ENCODE measurements at places on chromosomes 12 and 14.

DNA sequence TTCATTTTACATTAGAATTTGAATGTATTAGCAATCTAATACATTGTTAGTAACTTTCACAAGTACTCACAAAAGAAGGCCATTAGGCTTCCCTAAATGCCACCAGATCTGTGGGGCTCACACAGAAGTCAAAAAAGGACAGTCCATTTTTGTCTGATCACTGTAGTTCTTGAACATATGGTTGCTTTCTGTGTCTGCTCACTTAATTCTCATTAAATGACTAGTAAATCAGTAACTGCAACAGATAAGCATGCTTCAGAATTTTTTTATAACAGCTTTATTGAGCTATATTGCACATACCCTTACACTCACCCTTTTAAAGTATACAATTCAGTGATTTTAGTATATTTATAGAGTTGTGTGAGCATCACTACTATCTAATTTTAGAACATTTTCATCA lies 71.4 kb downstream of the DENND5B start:
- DNase-seq, result no peak

- DNase-seq, result no peak
Measured at GRCh38 chr12:122355706-122356105, 66.8 kb downstream of the CLIP1 start.

- DNase-seq, result no peak
Measured at GRCh38 chr14:31968107-31968810, 108.8 kb upstream of the ARHGAP5 start.

DNA sequence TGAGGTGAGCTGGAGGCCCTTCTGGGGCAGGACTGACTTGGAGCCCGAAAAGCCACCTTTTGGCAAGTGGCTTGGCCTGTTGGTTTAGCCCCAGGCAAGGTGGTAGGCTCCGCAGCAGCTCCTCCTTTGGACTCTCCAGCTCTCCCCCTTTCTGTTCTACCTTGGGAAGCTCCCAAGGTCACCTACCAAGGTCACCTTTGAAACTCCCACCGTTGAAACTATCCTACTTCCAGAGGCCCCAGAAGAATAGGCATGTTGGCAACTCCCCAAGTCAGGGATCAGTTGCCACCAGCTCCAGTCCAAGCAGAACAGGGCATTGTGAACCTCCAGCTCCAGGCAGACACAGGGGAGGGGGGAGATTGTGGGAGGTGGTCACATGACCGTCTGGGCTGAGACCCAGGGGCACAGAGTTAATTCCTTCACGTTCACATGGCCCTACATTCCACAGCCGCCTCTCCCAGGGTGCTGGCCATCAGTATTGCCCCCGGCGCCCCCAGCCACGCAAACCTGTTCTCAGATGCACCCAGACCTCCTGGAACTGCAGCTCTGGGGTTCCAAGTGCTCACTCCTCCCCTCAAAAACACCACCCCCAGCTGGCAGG lies 14.4 kb downstream of the IRF2BPL start:
- DNase-seq, result peak; percentile 37

DNA sequence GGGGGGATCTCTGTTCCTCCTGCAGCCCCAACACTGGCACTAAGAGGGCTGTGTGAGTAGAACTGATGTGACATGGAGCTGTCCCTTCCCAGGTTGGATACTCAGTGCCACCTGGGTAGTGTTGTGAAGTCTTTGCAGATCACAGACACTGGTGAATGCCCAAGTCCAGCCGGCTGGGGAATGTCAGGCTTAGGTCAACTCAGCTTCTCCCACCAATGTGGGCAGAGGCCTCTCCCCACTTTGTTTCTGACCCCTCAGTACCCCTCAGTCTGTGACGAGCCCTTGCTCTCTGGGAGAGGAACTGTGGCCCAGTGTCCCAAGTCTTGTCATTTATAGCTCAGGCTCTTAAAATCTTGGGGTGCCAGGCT lies 11.3 kb downstream of the SLC25A29 start:
- no peak for DNase-seq

DNA sequence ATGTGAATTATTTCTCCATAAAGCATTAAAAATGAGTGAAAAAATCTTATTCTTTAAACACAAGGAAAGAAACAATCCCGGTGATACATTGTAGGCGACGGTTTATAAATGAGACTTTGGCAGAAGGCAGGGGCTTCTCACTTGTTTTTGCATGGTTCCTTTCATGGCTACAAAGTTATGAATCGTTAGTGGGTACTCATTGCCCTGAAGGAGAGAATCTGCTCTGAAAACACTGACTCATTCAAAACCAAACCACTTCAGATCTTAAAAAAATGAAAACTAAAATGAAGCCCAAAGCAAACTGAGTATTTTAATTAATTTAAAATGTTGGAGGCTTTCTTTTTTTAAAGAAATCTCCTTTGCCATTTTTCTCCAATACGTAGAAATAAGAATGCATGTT lies 41.4 kb upstream of the AMIGO2 start:
- DNase-seq, result no peak

DNA sequence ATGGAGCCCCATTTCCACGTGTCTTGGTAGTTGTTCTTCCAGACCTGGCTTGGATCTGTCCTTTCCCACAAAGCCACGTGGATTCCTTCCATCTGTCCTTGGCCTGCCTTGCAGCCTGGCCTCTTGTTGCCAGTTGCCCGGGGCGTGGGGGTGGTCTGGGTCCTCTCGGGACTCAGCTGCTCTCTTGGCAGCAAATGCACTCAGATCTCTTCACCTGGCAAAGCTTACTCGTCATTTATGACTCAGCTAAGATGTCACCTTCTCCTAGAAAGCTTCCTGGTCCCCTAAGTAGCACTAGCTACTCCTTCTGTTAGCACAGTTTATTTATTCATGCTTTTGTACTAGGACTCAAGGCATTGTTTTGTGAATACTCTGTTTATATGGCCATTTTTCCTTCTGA lies 13.6 kb downstream of the PLEKHG3 start:
- no peak for DNase-seq

- DNase-seq, result no peak
Measured at GRCh38 chr12:55915482-55915859, 12.2 kb downstream of the PYM1 start.

DNA sequence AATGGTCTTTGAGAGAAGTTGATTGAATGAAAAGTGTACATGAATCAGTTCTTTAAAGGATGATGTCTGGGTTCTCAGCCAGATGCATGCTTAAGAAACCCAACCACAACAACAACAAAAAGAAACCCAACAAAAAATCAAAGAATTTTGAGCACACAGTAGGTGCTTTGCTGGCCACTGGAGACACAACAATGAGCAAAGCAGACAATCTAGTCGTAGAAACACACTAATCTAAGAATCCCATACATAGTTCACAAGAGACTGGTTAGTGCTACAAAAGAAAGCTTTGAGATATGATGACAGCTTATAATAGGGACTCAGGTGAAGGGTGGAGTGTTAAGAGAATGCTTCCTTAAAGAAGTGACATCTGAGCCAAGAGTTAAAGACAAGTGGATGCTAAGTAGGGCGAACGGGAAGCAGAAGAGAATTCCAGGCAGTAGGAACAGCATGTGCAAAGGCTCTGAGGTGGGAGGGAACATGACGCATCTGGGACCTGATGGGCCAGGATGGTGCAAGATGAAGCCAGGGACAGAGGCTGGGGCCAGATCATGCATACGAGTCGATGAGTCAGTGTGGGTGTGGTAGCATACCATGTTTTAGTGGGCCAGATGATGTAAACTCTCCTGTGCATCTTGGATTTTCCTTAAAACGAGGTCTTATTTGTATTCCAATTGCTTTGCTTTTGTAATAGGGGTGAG lies 4.6 kb upstream of the HIP1R start:
- DNase-seq, result no peak

- no peak for DNase-seq
Measured at GRCh38 chr14:33992274-33993007, 41.6 kb upstream of the EGLN3 start.

- no peak for DNase-seq
Measured at GRCh38 chr14:94462763-94463572, 10.4 kb upstream of the SERPINA11 start.

DNA sequence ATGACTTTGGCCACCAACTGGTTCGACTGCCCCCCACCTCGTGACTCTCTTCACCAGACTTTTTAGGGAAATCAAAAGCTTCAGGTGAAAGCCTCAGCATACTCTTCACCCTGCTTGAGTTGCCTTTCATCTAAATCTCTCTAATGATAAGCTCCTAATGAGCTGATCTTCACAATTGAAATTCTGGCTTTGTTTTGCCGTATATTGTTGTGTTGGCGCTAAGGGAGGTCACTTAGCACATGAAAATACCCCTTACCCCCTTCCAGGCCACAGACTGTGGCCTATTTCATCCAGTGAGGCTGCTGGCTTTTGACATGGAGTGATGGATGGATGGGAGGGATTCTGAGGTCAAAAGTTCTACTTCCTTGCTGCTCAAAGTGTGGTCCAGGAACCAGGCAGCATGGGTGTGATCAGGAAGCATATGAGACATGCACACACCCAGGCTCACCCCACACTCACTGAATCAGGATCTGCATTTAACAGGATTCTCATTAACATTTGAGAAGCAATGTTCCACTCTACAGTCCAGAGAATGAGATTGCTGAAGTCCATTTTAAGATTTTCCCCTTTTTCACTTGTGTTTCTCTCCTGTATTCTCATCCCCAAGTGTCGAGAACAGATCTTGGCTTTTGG lies 131.4 kb downstream of the DACT1 start:
- DNase-seq, result no peak

DNA sequence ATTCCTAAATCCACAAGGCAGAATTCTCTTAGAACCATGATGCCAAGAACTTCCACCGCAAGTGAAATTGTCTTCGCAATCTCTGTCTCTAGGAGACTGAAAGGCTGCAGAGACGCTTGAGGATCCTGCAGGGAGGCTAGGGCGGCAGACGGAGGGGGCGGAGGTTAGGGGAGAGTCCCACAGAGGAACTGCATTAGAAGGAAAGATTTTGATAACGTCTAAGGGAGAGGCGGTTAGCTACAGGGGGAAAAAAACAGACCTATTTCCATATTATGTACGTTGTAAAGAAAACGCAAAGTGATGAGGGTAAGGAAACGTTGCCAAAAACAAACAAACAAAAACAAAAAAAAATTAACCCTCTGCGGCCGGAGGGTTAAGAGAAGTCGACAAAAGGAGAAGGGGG lies 595 bp downstream of the KLHL28 start:
- peak; percentile 27 for DNase-seq

GRCh38 chr12:88816201-88816600 lies 235.9 kb upstream of the KITLG start:
- DNase-seq, result no peak

DNA sequence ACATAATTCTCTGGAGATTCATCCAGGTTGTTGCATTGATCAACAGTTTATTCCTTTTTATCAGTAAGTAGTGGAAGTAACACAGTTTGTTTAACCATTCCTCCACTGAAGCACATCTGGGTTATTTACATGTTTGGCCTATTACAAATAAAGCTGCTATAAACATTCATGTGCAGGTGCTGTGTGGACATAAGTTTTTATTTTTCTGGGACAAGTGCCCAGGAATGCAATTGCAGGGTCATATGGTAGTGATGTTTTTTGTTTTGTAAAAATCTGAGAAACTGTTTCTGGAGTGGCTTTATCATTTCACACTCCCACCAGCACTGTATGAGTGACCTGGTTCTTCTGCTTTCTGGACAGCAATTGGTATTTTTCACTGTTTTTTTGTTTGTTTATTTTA lies 505.4 kb downstream of the CCER1 start:
- no peak for DNase-seq

GRCh38 chr14:101716077-101716950 lies 45.2 kb upstream of the PPP2R5C start:
- DNase-seq, result no peak

DNA sequence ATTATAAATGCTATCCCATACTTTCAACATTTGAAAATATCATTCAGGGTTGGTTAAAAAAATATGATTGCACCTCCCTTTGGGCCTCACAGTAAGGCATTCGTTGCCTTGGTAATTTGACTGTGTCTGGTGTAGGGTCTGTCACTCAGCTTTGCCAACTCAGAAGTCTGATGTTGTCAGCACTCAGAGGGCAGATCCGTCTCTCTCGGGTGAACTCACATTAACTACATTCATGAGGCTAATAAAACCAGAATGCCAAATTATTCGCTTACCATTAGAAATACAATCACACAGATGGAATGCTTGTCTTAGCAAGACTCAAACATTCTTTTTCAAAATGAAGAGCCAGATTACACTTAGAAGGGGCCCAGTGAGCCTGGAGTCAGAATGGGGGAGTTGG lies 53.0 kb downstream of the NPAS3 start:
- no peak for DNase-seq

DNA sequence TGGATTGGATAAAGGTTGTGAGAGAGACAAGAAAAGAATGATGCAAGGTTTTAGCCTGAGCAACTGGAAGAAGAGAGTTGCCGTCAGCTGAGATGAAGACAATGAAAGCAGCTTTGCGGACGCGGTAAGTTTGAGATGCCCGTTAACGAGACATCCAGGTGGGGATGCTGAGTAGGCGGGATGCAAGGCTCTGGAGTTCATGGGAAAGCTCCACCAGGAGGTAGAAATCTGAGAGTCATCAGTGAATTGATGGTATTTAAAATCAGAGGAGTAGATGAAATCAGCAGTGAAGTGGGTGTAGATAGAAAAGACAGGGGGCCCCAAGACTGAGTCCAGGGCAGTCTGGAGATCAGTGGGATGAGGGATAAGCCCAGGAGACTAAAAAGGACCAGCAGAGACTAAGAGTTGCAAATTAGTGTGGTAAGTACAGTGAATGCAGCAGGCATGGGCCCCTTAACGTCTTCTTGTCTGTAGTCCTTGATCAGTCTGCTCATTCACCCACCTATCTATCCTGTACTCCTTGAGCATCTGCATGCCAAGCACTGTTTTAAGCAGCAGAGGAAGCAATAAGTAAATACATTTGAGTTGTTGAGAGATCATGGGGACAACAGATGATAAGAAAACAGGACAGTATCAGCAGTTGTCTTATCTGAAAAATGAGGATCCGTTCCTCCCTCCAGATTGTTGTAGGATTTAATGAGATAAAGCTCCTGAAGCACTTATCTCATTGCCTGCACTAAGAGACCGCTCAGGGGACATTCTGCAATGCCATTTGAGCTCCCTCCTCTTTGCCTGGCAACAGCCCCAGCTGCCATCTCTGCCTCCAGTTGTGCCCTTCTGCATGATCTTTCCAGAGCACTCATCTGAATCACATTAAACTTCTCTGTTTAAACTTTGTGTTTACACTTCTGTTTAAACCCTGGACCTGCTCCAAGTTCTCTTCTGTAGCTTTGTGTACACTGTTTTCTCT lies 91.5 kb downstream of the APAF1 start:
- no peak for DNase-seq
